ENCODE measurements at places on chromosomes 5 and 9.

- peak; percentile 95 for DNase-seq
Measured at GRCh38 chr5:124906339-124907097, 160.1 kb upstream of the ZNF608 start.

DNA sequence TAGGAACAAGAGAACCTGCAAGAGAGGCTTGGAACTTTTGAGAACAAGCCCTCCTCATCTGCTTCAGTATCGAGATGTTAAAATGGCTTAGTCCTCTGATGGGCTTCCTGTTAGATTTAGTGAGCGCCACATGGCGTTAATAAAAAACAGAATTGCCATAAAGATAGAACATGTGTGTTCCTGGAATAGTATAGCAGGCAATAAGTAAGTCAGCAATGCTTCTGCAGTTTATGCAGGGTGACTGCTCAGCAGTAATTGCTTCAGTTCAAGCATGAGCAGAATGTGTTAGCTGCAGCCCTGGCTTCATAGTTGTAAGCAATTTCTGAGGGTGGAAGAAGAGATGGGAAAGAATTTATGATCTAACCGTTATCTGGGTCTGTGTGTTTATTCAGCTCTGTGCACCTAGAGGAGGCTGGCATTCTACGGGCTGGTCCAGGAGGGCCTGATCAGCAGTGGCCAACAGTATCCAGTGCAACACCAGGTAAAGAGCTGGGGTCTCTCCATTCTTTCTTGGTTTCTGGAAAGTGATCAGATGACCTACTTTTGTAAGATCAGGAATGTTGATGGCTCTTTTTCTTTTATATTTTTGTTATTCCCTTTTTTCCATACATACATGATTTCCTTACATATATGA lies 15.9 kb downstream of the PCDHAC2 start:
- DNase-seq = no peak

DNA sequence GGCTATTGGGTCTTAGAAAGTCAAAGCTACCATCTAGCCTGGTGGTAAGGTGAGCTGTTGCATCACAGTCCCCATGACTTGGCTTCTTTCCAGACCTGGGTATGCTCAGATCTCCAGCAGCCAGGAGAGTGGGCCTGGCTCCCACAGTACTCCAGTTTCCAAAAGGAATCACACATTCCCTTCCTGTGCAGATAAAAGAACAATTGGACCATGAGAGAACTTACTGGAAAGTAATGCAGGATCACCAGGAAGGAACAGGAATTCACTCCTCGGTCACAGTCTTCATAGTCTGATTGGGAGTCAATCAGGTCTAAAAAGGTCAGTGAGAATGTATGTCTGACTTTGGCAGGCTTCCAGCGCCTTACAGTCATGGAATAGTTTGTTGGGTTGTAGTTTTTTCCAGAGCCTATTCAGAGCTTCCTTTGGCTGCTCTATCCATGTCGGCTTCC lies 47.8 kb upstream of the CD180 start:
- DNase-seq = no peak

- peak; percentile 12 for DNase-seq
Measured at GRCh38 chr9:116020146-116020545, 133.4 kb upstream of the PAPPA start.

DNA sequence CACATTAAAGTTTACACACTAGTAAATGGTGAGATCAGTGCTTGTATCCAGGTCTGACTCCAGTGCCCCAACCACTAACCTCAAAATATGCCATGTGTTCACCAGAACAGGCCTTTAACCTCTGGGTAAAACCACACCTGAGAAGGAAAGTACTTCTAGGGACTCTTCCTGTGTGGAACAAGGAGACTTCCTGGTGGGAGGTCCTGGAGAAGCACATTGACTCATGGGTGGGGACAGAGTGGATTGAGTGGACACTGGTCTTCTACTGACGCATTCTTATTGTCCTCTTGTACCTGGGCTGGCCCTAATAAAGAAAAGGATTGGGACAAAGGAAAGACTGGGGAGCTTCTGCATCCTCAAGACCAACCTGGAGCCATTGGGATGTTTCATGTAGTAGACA lies 43.4 kb downstream of the ANGPTL2 start:
- DNase-seq = no peak

DNA sequence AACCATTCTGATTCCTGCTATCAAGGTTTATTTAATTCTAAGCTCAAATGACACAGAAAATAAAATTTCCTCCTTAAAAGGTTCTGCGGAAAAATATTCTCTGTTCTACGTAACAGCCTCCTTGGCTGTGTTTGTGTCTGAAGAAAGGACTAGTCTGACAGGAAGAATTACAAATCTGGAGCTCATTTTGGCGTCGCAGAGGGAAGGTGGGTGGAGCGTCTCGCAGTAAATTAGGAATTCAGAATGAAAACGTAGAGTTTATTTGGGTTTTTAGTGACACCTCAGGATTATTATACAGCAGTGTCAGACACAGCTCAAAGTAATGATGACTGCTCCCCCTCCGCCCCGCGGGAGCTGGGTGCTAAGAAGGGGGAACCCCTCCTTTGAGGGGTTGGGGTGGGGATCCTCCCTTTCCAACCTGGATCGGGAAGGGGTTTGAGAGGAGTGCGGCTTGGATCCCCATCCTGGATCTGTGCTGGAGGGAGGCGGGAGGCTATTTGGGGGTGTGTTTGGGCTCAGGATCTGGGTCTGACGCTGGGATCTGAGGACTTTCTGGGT lies 933 bp upstream of the TGFBR1 start:
- peak; percentile 36 for DNase-seq

DNA sequence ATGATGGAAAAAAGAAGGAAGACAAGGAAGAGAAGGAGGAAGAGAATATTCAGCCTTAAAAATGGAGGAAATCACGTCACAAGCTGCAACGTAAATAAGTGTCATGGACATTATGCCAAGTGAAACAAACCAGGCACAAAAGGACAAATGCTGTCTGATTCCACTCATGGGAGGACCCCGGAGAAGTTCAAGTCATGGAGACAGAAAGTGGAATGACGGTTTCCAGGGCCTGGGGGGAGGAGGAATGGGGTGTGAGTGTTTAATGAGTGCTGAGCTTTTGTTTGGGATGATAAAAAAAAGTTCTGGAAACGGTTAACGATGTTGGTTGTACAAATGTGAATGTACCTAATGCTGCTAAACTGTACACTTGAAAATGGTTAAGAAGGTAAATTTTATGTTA lies 439.5 kb downstream of the GADD45G start:
- no peak for DNase-seq

- no peak for DNase-seq
Measured at GRCh38 chr5:157486861-157487260, 26.8 kb downstream of the NIPAL4 start.

DNA sequence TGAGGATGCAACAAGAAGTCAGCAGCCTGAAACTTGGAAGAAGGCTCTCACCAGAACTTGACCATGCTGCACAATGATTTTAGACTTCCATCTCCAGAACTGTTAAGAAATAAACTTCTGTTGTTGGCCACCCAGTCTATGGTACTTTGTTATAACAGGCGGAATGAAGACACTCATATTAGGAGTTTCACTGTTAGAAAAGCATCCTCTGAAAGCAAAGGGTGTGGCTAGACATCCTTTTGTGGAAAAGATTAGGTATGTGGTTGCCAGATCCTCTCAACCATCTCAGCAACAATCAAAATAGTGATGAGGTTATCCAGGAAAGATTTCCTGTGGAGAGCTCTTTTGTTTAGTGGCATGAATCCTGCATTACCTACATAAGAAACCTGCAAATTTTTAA lies 20.7 kb downstream of the ITGA2 start:
- no peak for DNase-seq

GRCh38 chr5:176790941-176791340 lies 19.4 kb upstream of the UNC5A start:
- DNase-seq = no peak

GRCh38 chr9:20598367-20598766 lies 23.9 kb downstream of the MLLT3 start:
- DNase-seq = no peak

DNA sequence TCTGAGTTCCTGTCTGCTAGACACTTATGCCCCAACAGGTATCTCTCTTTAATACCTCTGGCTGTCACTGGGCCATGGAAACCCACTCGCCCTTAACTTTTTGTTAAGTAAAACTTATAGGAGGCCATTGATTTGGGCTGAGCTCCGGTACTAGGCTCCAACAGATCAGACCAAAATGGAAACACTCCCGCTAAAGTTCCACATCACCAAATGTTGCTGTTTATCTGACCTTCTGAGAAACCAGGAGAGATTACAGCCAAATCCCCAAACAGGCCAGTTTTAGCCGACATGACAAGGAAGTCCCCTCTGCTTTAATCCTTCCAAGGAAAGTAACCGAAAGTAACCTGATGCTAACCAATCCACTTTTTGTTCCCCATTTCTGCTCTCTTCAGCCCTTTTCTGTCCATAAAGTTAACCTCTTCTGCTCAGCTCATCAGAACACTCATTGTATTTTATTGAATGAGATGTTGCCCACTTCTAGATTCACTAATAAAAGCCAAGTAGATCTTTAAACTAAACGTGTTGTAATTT lies 115.2 kb upstream of the LHFPL2 start:
- DNase-seq = no peak

DNA sequence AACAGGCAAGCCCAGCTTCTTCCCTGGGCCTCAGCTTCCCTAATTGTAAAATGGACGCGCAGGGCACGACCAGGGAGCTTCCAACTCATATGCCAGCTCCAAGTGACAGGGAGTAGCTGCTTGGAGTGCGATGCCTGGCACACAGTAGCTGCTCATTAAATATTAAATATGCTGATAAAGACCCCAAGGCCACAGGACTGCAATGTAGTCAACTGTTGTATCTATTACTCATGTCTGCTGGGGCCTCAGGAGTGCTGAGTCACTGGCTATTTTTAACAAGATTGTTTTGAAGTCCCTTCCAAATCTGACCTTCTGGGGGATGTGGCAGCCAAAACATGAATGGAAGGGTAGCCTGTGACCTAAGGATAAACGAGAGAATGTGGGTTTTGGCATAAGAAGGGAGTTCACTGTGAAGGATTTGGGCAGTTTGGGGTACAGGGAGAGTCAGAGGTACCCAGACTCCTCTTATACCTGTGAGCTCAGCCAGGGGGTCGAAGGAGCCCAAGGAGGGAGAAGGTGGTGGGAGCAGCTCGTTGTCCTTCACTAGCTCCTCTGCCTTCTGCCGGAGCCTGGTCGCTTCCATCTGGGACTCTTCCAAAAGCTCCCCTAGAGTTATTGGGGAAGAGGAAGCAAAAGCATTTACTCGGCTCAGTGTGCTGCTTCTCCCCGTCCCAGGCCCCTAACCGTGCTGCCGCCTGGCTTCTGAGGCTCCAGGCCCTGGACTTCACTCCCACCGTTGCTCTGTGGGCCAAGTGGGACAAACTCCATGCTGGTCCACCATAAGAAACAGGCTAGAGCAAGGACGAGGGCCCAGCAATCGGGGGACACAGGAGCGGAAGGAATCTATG lies 17.5 kb downstream of the TNIP1 start:
- peak; percentile 74 for DNase-seq

- DNase-seq = no peak
Measured at GRCh38 chr9:34381323-34381722, 4.6 kb upstream of the MYORG start.

- no peak for DNase-seq
Measured at GRCh38 chr9:2657427-2657826, 35.8 kb downstream of the VLDLR start.

DNA sequence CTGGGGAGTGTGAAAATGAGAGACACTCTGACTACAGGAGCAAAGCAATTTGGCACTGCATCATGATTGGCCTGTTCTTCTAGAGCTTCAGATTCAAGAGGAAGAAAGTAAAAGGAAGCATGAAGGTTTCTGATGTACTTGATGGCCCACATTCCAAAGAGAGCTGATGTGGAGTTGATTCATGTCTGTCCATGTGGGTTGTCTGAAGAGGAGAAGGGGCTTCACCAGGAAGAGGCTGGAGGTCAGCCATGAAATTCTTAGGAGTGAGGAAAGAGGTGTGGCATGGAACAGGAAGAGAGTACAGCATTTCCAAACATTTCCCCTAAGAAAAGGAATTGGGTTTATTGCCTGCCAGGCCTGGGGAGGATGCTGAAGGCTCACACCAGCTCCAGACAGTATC lies 70.7 kb downstream of the PTCD2 start:
- no peak for DNase-seq

GRCh38 chr9:114037961-114038723 lies 40.0 kb downstream of the AMBP start:
- no peak for DNase-seq

GRCh38 chr5:178313316-178313715 lies 80.7 kb upstream of the PHYKPL start:
- DNase-seq = no peak

DNA sequence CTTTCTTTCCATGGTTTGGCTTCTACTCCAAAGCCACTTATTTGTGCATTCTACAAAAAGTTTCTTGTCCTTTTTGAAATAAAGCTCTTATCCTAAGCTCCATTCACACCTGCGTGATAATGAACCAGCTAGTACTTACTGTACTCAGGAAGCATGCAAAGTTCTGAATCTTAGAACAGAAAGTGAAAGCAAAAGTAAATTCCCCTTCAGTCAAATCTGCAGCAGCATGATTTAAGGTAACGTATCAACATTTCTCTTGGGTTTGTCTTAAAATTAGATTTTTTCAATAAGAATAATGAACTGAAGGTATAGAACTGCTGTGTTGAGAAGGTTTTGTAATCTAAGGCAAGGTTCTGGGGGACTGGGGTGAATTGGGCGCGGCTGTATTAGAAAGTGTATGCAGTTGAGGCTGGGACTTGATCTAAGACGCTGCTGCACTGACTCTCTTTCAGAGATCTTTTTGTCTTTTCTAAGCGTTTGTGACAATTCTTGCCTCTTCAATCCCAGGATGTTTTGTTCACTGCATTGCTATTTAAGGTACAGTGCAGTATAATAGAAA lies at the start of gene ERAP2:
TSS of gene ERAP2 (plus strand) at position 209 of the 559 bp plus-strand sequence. CDS start 3,186 bp downstream, outside the sequence.
- DNase-seq = peak; percentile 16

GRCh38 chr5:158120760-158121159 lies 261.8 kb upstream of the CLINT1 start:
- DNase-seq = no peak

DNA sequence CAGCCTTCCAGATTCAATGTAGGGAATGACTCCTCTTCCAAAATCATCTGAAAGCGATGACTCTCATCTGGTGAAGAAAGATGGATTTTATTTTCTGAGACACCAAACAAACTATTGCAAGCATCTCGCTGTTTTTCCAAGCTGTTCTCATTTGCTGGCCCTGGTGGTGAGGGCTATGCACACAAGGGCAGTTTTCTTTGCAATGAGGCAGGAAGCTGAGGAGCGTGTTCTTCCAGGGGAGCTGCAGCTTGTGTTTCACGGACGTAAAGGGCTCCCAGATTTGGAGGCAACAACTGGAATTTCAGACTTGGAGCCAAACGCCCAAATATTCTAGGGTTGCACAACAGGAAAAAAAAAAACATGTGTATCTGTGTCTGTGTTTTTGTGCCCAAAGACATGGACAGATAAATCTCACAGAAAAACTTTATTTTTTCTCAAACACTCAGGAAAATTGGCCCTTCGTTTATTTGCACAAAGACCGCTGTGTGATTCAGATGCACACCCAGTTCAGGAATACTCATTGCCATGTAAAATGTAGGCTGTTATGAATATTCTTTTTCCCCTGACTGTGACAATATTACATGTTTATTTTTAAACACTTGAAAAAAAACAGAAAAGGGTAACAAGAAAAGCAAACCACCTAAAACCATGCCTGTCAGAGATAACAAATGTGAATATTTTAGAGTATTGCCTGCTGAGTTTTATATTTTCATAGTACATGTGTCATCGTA lies 151.3 kb downstream of the GAS1 start:
- DNase-seq = peak; percentile 99

GRCh38 chr5:181222630-181223057 lies 437 bp upstream of the TRIM41 start:
- DNase-seq = no peak

GRCh38 chr9:6000955-6001354 lies 14.5 kb downstream of the RANBP6 start:
- DNase-seq = no peak

GRCh38 chr5:54703133-54703532 lies 185.6 kb downstream of the SNX18 start:
- DNase-seq = peak; percentile 95

- DNase-seq = no peak
Measured at GRCh38 chr5:59795141-59795540, 98.4 kb downstream of the PDE4D start.

Data from fibroblast of gingiva (primary cell).